ENCODE measurements at places on chromosomes 13 and 19. TPM values are rescaled to one million over a fixed set of nuclear protein-coding genes. Genes with fewer than 3 reads are reported as not detected.

Gene GPC6
- 19.5 TPM for total RNA-seq

Gene S1PR2
- 7.4 TPM for total RNA-seq

Gene SHISA7
- total RNA-seq, result not detected

Gene ANKRD24
- 0.05 TPM for total RNA-seq

Gene IFNL1
- total RNA-seq, result not detected

Gene PEAK3
- 0.06 TPM for total RNA-seq

Gene PRX
- total RNA-seq, result 4.0 TPM

Gene TIMM29
- 23.4 TPM for total RNA-seq

Gene RFPL4A
- total RNA-seq, result 1.1 TPM

Gene CCDC8
- total RNA-seq, result 41.8 TPM

Gene CERS1
- total RNA-seq, result 6.1 TPM

Gene TYK2
- 56.1 TPM for total RNA-seq
